ENCODE measurements at places on chromosomes 5 and 9. TPM values are rescaled to one million over a fixed set of nuclear protein-coding genes. Genes with fewer than 3 reads are reported as not detected.

Gene ZNF608
- 7.5 TPM for polyA plus RNA-seq

Gene TMC1
- polyA plus RNA-seq: 0.48 TPM

Gene CDC20B
- not detected for polyA plus RNA-seq

Gene LMNB1
- polyA plus RNA-seq: 9.2 TPM

Gene SPINK1
- polyA plus RNA-seq: not detected

Gene NCS1
- 8.1 TPM for polyA plus RNA-seq

Gene GMCL2
- not detected for polyA plus RNA-seq

Gene PRR7
- polyA plus RNA-seq: 0.51 TPM

Gene LHX3
- not detected for polyA plus RNA-seq

Gene FAM78A
- 3.5 TPM for polyA plus RNA-seq

Gene CTXN3
- polyA plus RNA-seq: not detected

Gene GABRA6
- polyA plus RNA-seq: not detected

Gene SLCO4C1
- polyA plus RNA-seq: not detected

Gene FAM221B
- polyA plus RNA-seq: not detected

Gene RFESD
- 2.4 TPM for polyA plus RNA-seq

Gene ITK
- polyA plus RNA-seq: 0.36 TPM

Gene PDE6A
- polyA plus RNA-seq: 0.68 TPM

Gene BAAT
- not detected for polyA plus RNA-seq

Gene BTNL8
- not detected for polyA plus RNA-seq

Gene VCP
- polyA plus RNA-seq: 91.6 TPM

Gene RXFP3
- not detected for polyA plus RNA-seq

Gene PLEKHG4B
- 0.47 TPM for polyA plus RNA-seq

Gene GRXCR2
- not detected for polyA plus RNA-seq

Gene NME5
- 6.2 TPM for polyA plus RNA-seq

Gene FREM1
- 0.79 TPM for polyA plus RNA-seq

Gene COL27A1
- polyA plus RNA-seq: 16.8 TPM

Gene SLC24A2
- 0.01 TPM for polyA plus RNA-seq

Gene SH3TC2
- polyA plus RNA-seq: 0.21 TPM

Gene LCNL1
- 0.17 TPM for polyA plus RNA-seq

Gene COL5A1
- 54.6 TPM for polyA plus RNA-seq

Gene TMEM252
- not detected for polyA plus RNA-seq

Gene SHC3
- polyA plus RNA-seq: 1.00 TPM

Gene SOHLH1
- not detected for polyA plus RNA-seq

Gene FOXD4L5
- not detected for polyA plus RNA-seq

Gene CTNND2
- polyA plus RNA-seq: 0.52 TPM

Gene RALGPS1
- 2.3 TPM for polyA plus RNA-seq

Gene PCDHGA5
- polyA plus RNA-seq: 3.2 TPM

Gene EPB41L4A
- 2.7 TPM for polyA plus RNA-seq

Gene ORM2
- 0.52 TPM for polyA plus RNA-seq

Gene ZNF346
- 24.8 TPM for polyA plus RNA-seq

Gene ZNF300
- 5.8 TPM for polyA plus RNA-seq

Gene NFIL3
- polyA plus RNA-seq: 37.5 TPM

Gene ARID3C
- not detected for polyA plus RNA-seq

Gene SCGB3A2
- polyA plus RNA-seq: 0.36 TPM

Gene MSMP
- not detected for polyA plus RNA-seq

Gene NTNG2
- polyA plus RNA-seq: 0.39 TPM

Gene MZB1
- polyA plus RNA-seq: 0.91 TPM

Gene DRD1
- 0.42 TPM for polyA plus RNA-seq

Gene GZMA
- 12.9 TPM for polyA plus RNA-seq

Gene JAKMIP2
- polyA plus RNA-seq: 7.0 TPM

Gene GLT6D1
- not detected for polyA plus RNA-seq

Gene OGN
- 217 TPM for polyA plus RNA-seq

Gene PCDHA9
- not detected for polyA plus RNA-seq

Gene CTSL
- 219 TPM for polyA plus RNA-seq

Gene TAF11L5
- polyA plus RNA-seq: not detected

All from ovary (tissue), 10 donors.